ENCODE measurements at places on chromosomes 6 and 20.
A peak's percentile ranks its signal among the peaks of the same experiment; 100 is the strongest.

DNA sequence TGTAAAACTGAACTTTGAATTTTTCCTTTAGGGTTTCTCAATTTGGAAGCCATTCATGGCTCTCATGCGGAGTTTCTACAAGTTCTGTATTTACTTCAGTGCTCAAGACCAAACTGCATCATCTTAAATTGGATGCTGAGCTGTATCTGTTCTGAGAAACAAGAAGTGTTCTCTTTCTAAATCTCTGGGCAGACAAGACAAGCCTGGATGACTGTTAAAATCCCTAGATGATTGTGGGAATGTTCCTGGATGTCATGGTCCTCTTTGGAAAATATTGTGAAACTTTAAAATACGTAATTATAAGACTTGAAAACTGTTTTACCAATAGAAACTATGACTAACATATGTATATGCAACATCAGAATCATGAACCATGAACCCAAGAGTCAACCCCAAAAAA is 6.2 kb upstream of the GCM1 start:
- DNase-seq, result no peak

- no peak for DNase-seq
Observed at GRCh38 chr6:125169058-125169457, 15.5 kb downstream of the TPD52L1 start.

GRCh38 chr6:5068153-5068751 is 16.9 kb upstream of the PPP1R3G start:
- no peak for DNase-seq

DNA sequence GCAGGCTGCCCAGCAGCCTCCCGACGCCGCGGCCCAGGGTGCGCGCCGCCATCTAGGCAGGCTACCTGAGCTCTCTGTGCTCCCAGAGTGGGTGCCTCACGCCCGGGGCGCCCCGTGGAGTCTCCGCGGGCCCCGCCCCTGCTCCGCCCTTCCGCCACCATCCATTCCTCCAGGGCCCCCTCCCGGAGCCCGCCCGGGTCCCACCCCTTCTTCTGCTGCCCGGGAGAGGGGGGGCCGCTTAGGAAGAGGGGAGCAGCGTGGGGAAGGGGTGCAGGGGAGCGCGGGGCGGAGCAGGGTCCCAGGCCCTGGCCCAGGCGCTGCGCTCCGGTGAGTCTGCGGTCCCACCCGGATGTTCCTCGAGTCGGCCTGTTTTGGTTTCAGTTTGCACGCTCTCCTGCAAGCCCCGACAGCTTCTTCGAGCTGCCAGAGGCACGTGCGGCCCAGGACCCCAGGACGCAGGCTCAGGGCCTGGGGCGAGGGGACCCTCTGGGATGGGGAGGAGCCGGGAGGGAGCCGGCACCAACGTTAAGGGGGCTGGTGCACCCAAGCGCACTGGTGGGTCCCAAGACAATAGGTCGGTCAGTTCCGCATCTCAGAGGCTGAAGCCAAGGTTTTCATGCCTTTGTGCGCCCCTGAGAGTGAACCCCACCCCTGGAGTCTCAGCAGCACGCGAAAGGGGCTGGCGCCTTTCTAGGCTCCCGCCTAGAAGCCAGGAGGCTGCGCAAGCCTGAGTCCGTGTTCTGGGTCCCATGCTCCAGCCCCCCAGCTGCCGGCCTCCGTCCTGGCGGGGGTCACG is at the start of gene ACSS1:
ACSS1 (minus strand) TSS at position 89 of the 796 bp plus-strand sequence; CDS start at position 52, 37 bp downstream.
- no peak for DNase-seq

GRCh38 chr6:20572940-20573339 is 38.7 kb downstream of the CDKAL1 start:
- no peak for DNase-seq

- DNase-seq, result no peak
Observed at GRCh38 chr6:4374216-4374615, 238.8 kb upstream of the ECI2 start.

- DNase-seq, result no peak
Observed at GRCh38 chr6:132648356-132648755, 10.6 kb downstream of the TAAR1 start.

DNA sequence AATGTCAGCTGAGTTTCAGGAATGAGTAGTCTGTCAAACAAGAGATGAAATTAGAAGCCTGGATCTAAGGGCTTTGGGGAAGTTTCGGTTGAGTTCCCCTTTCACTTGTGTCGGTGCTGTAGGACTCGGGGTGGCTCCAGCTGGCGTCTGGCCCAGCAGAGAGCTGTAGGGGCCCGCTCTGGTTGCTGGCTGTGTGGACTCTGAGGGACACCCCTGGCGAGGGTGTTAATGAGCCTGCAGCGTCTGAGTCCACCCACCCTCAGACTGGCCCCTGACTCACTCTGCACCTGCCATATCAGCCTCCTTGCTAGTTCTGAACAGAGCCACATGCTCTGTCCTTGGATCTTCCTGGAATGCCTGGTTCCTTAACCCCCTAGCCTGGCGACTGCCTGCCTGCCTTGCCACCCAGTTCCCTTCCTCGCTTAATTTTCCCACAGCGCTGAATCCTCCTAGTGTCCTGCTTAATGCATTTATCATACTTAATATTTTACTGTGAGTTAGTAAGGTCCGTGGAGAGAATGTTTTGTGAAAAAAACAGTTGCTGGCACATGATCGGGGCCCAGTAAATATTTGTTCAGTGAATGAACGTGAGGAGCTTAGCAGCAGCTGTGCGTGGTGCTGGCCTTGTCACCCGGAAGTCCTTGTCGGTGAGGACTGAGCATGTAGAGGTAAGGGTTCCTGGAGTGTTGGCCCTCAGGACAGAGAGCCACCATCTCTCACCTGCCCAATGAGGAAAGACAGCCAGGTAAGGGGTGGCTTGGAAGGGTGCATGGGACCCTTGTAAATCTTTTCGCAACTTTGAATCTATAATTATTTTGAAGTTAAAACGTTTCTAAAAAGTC is 1.6 kb downstream of the DNAJC5 start:
- no peak for DNase-seq

DNA sequence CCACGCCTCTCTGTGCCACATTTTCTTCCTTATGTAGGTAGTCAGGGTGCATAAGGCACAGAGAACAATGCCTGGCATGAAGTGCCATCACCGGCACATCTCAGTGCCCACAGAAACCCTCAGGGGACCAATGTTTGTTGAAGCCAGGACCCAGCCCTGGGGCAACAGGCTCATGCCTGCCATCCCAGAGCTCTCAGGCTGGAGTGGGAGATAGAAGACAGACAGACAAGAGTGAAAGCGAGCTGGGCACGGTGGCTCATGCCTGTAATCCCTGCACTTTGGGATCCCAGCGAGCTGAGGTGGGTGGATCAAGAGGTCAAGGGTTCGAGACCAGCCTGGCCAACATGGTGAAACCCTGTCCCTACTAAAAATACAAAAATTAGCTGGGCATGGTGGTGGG is 13.5 kb downstream of the EFCAB8 start:
- no peak for DNase-seq

GRCh38 chr20:50093240-50093639 is 19.7 kb downstream of the UBE2V1 start:
- no peak for DNase-seq

GRCh38 chr6:41922154-41922553 is 855 bp downstream of the BYSL start:
- no peak for DNase-seq

GRCh38 chr6:6600875-6601274 is 12.4 kb downstream of the LY86 start:
- no peak for DNase-seq

DNA sequence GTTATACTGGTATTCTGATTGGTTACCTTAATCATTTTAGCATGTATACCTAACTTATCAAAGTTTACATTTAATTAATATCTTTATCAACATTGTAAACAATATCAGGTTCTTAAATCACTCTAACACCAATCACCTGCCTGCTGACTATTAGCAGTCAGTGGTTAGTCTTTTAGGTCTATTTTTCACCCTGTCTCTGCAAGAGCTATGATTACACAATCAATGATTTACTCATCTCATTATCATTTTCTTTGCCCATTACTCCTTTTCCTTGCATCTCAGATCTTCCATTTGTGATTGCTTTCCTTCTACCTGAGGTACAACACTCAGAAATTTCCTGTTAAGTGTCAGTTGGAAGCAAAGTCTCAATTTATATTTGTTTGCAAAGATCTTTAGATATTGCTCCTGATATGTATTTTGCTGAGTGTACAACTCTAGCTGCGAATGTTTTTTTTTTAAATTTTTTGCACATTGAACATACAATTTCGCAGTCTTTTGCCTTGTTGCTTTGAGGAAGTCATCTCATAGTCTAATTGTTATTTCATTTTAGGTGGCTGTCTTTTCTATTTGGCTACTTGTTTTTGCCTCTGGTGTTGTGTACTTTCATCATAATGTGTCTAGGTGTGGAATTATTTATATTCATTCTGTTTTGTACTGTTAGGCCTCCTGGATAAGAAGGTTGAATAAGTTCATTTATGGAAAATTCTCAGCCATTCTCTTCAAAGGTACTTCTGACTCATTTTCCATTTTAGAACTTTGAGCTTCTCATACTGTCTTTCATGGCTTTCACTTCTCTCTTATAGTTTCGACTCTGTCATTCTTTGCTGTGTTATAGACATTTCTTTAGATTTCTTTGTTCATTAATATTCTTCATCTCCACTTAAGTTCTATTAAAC is 104.9 kb upstream of the CEP162 start:
- no peak for DNase-seq

DNA sequence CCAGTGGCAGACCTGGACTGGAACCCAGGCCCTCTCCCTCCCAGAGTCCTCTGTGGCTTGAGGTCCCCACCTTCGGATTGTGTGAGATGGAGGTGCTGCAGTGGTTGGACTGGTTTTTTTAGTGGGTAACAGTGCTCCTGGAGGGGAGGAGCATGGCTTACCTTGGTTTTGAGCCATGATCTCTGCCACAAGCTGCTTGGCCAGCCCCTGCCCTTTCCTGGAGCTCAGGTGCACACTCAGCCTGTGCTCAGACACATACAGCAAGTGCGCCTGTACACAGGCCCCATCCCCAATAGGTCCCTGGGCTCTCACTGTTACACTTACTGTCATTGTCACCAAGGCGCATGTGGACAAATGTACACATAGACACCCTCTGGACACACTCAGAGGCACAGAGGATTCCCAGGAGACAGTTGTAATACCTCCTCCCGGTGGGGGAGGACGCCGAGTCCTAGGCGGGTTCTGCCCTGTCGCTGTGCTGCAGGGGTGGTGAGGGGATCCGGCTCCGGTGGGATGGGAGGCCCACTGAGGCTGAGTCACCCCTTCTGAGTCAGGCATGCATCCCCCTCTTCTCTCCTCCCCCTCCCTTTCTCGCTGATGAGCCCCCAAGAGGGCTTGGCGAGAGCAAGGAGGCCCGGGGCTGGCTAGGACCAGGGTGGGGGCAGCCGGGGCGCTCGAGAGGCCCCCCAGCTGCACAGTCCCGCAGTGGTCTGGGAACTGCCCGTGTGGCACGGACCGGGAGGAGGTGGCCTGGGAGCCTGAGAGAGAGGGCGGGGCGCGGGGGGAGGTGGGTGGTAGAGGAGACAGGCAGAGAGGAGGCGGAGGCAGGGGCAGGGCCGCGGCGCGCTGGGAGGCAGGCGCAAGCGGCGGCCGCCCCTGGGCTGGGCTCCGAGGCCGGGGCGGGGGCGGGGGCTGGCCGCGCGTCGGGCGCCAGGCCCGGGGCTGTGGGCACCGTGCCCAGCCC is 522 bp upstream of the EPB41L1 start:
- DNase-seq, result peak; percentile 95

DNA sequence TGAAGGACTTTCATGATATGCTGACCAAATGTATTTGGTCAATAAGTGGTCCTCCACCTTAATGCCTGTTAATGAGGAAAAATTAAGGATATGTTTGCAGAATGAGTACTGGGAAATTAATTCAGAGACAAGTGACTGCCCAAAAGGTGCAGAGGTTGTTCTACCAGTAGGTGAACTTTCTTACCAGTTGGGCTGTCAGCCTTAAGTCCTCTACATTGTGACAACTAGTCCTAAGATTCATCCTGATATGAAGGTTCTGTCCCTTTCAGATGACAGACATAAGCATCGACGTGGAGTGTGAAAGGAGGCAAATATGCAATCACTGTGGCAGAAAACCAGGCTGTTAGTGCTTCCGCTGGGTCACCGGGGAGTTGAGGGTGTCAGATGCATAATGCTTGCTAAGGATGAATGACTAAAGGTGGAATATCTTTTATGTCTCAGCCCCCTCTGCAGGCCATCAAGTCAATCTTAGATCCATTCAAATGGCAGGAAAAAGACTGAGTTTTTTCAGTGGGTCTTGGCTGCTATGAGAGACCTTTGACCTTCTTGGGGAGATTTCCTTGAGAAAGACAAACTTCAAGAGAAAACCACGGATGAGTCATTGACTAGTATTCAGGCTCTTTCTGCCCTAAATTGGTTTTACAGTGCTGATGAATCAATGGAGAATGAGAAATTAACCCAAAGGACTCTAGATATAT is 226.0 kb downstream of the TPBG start:
- no peak for DNase-seq

DNA sequence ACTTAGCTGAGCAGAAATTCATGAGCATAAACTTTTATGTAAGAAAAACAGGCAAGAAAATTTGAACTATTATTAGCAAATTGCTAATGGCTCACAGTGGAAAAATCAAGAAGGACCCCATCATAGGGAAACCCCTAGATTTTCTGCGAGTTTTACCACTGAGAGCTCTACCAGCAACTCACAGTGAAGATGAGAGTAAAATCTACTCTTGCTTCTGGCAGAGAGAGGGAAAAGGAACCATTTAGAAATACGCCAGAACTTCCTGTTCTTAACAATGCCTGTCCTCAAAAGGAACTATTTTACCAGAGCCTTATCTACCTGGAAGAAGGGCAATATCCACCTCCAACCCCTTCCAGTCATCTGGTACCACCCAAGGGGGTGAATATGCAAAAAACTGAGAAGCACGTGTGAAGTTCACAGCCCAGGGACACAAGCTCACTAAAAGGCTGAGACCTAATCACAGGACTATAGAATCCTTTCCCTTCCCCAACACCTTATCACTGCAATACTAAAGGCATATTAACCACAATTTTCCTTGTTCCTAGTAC is 34.4 kb upstream of the ASF1A start:
- DNase-seq, result no peak

- no peak for DNase-seq
Observed at GRCh38 chr6:96301781-96302180, 219.8 kb upstream of the UFL1 start.

- DNase-seq, result no peak
Observed at GRCh38 chr6:145815309-145816274, 997 bp upstream of the FBXO30 start.

- peak; percentile 2 for DNase-seq
Observed at GRCh38 chr20:32965581-32966373, 38.5 kb downstream of the SUN5 start.

- no peak for DNase-seq
Observed at GRCh38 chr20:49408509-49409104, 73.9 kb downstream of the KCNB1 start.

- no peak for DNase-seq
Observed at GRCh38 chr6:109121411-109121810, 26.1 kb downstream of the CEP57L1 start.

DNA sequence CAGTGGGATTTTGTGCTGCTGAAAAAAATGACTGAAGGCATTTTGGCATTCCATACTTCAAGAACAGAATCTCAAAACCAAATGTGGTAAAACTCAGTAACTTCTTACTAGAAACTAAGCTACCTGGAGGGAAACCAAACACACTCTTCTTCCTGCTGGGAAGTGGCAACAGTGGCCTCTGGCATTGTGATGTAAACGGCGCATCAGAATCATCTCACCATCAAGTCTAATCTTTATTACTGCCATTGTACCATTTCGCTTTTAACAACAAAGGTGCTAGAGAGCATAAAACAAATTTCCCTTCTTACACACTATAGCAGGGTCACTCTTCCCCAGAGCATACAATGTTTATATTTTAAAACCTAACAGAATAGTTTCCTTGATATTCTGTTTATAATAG is 101.6 kb upstream of the CEP162 start:
- no peak for DNase-seq
